ENCODE measurements at places on chromosomes 1 and 21.

GRCh38 chr21:34498623-34499022 lies 13.4 kb downstream of the KCNE1 start:
- DNase-seq: peak; percentile 53

GRCh38 chr1:44543064-44543744 lies 131.1 kb downstream of the TMEM53 start:
- DNase-seq: no peak

DNA sequence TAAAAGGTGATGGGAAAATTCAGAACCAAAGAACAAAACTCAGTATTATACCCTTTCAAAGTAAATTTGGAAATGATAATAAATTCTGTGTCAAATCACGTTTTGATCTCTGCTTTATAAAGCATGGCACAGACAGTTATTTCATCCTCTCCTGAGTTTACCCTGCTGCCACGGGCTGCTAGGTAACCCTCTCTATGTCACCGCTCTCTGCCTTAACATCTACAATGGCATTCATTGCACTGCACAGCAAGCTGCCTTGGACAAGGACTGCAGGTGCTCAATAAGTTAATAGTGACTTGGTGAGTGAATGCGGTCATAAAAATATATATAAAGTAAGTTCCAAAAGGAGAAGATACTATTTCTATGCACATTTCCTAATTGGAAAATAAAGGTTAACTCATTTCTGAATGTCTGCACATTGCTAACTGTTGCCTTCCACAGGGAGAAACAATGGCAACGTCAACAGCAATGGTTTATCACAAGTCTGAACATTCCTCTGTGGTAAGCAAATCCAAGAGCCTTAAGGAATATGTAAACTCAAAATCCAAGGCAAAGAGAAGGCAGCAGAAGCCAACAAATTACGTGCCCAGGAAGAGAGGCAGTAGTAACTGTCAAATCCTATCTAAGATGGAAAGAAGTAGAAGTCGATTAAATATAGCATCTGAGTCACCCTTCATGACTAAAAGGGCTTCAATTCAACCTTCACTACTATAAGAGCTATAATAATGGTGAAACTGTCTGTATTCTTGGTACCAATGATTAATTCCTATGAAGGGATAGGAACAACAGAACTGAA lies 19.4 kb downstream of the FYB2 start:
- no peak for DNase-seq

GRCh38 chr1:151715726-151716404 lies 738 bp downstream of the CELF3 start:
- DNase-seq: no peak

DNA sequence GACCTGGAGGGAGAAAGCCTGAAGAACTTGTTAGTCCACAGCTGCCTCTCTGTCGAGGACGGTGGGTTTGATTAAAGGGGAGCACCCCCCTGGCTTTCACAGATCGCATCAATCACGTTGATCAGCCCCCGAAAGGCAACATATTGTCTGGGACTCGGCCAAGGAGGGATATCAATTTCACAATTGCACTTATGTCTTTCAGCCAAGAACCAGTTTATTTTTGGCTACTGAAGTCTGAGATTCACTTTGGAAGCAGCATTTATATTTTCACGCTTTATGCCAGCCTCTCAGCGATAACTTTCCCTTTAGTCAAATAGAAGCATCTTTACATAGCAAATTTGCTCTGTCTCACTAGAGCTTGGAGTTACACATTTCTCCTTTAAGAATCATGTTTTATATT lies 253.2 kb upstream of the RRP15 start:
- no peak for DNase-seq

DNA sequence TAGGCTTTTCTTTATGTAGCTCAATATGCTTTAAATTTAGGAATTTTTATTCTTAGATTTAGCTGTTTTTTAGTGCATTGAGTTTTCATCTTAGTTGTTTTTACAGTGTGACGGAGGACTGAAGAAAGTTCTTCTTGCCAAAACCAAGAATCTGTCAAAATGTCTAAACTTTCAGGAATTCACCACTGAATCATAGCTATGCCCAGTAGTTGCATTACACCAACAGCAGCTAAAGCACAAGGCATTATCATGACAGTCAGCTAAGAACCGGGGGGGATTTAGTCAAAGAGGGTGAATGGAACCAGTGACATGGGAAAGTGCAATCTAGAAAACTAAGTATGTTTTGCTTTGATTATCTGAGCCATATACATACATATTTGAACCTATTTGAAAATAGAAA lies 6.5 kb upstream of the C1orf146 start:
- peak; percentile 82 for DNase-seq

GRCh38 chr1:95744731-95745130 lies 510.7 kb downstream of the RWDD3 start:
- DNase-seq: no peak

DNA sequence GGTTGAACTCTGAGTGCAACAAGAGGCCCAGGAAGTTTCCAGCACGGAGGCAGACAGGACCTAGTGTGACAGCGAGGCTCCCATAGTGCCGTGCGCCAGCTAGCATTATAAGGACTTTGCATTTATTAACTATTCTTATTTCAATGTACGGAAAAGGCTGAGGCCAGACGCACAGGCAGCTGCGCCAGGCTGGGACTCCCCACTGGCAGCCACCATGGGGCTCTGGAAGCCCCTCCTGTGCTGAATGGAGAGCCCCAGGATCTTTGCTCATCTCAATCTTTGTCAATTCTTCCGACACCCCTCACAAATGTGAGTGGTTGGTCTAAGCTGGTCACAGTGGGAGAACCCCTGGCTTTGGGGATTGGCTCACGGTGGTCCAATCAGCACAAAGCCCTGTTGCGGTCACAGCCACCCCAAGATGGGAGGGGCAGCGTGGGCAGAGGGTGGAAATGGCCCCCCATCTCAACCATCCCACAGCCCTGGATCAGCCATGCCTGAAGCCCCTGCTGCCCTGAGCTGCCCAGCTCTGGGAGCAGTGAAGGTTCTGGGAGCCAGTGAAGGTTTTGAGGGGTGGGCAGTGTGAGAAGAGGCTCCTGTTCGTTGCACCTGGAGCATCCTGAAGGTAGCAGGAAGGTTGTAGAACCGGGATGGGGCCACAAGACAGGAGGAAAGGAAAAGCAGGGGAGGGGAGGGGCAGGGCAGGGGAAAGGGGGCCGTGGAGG lies 59.5 kb upstream of the ADARB1 start:
- no peak for DNase-seq

GRCh38 chr21:16794950-16795349 lies 717.9 kb upstream of the CXADR start:
- DNase-seq: peak; percentile 97

DNA sequence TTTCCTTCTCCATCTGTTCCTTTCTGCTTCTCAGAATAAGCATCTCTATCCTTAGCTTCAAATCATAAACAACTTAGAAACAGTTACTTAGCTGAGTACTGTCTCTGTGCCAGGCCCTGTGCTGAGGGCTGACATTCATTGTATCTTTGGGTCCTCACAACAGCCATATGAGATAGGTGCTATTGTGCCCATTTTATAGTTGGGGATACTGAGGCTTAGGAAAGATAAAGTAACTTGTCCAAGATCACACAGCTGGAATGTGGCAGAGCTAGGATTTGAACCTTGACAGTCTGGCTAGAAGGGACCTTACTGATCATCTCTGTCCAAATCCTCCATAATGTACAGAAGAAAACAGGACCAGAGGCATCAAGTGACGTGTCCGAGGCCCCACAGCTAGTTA lies 25.0 kb downstream of the CD247 start:
- DNase-seq: no peak

Measured in brain microvascular endothelial cell (primary cell).